ENCODE measurements at places on chromosomes 3 and 15.

- DNase-seq: peak; percentile 22
These were observed 13.2 kb downstream of the PFKFB4 start for GRCh38 chr3:48543271-48543866.

- no peak for DNase-seq
These were observed 21.2 kb upstream of the CRBN start for GRCh38 chr3:3200632-3201212.

DNA sequence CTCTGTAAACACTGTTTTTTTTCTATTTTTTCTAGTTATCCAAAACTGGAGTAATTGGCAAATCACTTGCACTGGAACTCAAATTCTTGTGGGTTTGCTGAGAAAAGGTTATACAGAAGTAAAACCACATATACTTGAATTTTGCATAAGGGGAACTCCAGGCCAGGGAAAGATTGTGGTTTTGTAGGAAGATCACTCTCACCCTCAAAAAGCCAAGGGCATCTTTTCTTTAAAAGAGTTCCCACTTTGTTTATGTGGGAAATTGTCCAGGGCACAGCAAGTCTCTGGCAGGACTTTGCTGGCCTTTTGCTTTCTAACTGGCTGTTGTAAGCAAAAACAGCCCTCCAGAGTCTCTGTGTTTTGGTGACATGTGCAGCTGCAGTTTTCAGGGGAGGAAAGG is 340.3 kb upstream of the RBMS3 start:
- peak; percentile 2 for DNase-seq

DNA sequence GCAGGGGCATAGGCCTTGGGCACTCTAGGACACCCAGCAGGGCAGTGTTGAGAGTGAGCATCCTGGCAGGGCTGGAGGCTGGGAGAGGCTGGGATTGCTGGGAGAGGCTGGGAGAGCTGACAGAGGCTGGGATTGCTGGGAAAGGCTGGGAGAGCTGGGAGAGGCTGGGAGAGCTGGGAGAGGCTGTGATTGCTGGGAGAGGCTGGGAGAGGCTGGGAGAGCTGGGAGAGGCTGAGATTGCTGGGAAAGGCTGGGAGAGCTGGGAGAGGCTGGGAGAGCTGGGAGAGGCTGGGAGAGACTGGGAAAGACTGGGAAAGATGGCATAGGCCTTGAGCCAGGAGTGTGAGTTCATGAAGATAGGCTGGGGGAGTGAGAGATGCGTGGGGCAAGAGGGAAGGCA is 77.8 kb downstream of the MESD start:
- DNase-seq: no peak

DNA sequence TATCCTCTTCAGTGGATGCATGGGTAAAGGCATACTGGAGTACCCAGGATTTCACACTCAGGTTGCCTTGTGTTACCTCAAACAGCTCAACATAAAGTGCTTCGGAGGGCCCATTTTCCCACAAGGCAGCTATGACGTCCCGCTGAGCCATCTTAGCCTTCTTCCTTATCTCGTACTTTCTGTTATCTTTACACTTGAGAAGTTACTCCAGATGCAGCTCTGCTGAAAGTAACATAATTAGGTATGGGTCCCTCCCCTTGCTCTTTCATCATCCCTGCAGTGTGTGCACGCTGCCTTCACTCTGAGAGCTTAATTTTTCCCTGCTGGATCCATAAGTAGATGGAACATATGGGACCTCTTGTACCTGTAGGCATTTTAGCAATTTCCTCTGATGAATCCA is 410.3 kb downstream of the AGBL1 start:
- DNase-seq: no peak

DNA sequence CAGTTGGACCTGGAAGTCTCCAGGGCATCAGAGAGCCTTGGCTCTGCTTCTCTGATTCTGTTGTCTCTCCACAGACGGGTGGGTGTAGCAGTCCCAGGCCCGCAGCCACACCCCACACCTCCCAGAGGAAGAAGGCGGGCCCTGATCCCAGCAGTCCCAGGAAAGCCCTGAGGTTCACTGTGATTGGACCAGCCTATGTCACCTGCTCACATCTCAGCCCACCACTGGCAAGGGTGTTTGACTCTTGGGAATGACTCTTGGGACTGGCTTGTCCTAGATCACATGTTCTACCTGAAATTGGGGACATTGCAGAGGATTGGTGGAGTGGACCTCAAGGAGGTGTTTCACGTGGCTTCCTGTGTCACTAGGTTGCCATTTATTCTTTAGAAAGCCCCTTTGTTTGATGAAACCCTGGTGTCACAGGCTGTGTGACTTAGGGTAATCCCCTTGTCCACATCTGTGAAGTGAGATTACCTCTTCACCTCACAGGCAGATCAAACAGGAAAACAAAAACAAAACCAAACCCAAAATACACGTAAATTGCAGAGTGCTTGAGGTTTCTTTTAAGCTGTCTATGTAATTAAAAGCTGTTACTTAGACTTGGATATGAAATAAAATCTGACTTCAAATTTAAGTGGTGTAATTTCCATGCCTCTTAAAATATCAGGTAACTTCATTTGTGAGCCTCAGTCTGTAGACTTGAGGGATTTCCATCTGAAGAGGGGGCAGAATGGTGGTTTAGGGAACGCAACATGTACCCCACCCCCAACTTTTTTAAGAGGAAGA is 26.7 kb downstream of the FLNB start:
- DNase-seq: no peak

DNA sequence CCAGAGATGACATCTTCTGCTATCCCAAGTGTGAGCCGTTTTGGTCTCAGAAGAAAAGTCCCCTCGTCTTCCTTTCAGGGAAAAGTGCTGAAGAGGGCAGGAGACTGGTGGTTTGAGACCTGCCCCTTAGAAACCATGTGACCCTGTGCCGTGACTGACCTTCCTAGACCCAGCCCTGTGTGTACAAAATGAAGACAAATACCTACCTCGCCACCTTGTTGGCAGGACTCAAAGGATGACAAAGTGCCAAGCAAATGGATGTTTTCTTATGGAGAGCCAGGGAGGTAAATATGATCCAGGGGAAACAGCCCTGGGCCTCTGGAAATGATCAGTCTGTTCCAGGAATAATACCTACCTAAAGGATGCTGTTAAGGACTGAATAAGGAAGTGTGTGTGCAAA is 41.3 kb downstream of the FAM174B start:
- DNase-seq: no peak

DNA sequence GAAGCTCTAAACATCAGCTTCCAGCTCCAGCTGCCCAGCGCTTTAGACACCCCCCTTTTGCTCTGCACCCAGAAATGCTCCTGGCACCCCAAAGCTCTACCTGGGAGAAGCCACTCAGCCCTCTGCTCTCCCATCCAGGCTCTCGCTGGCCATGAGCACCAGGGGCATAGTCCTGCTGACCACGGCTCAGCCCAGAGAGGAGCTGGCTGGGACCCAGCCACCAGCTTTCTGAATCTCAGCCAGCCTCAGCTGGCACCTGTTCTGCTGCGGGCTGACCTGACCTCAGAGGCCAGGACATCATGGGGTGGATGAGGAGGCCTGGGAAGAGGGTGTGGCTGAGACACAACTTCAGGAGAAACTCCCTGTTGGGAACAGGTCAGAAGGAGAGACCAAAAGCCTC is 8.6 kb downstream of the NTRK3 start:
- no peak for DNase-seq

DNA sequence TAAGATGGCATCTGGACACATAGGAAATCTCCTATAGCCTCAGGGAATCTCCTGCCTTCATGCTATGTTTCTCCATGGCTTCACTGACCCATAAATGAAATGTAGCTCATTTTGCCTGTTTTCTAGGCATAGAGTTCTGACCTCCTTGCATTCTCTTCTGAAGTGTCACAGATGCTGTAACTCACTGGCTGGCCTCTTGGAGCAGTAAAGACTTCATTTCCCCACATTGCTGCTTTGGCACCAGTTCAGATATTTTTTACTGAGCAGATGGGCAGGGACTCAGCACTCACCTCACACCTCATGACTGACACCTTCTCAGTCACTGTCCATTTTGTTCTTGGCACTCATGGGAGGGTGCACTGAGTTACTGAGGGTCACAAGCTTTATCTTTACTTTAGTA is 286.7 kb upstream of the TGFBR2 start:
- no peak for DNase-seq

- no peak for DNase-seq
These were observed 43.0 kb downstream of the BOC start for GRCh38 chr3:113254171-113254947.

- DNase-seq: no peak
These were observed 37.4 kb downstream of the EBLN2 start for GRCh38 chr3:73098873-73099272.

DNA sequence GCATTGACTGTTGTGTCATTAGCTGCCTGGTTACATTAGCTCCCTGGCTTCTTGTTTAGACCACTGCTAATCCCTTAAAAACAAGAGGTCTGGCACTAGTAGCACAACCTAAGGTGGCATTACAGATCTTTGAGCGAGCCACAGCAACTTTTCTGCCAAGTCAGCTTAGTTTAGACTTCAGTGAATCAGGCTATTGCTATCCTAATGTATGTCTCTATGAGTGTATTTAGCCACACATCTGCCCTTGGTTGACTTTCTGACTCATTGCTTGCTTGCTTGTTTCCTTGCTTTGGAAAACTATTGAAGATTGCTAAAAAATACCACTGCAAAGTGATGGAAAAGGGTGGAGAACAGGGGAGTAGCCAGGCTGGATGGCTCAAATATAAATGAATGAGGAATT is 50.2 kb downstream of the CHP1 start:
- DNase-seq: no peak

- DNase-seq: no peak
These were observed 83.6 kb upstream of the FXR1 start for GRCh38 chr3:180828723-180829408.

GRCh38 chr3:48877671-48878070 is 21.0 kb downstream of the SLC25A20 start:
- no peak for DNase-seq

GRCh38 chr15:43249699-43250203 is 17.0 kb downstream of the TGM5 start:
- no peak for DNase-seq

GRCh38 chr3:55330756-55331155 is 156.3 kb downstream of the WNT5A start:
- DNase-seq: no peak

GRCh38 chr3:67077656-67078055 is 79.5 kb downstream of the KBTBD8 start:
- DNase-seq: no peak

- no peak for DNase-seq
These were observed 87.3 kb downstream of the SMAD6 start for GRCh38 chr15:66789029-66790025.

- DNase-seq: no peak
These were observed 5.9 kb downstream of the NUP210 start for GRCh38 chr3:13414040-13414729.

- no peak for DNase-seq
These were observed 174.5 kb upstream of the TMC3 start for GRCh38 chr15:81548365-81549130.

- DNase-seq: no peak
These were observed 53.1 kb downstream of the TRANK1 start for GRCh38 chr3:36891701-36892160.

- no peak for DNase-seq
These were observed 64.6 kb downstream of the EDEM1 start for GRCh38 chr3:5252131-5252530.

DNA sequence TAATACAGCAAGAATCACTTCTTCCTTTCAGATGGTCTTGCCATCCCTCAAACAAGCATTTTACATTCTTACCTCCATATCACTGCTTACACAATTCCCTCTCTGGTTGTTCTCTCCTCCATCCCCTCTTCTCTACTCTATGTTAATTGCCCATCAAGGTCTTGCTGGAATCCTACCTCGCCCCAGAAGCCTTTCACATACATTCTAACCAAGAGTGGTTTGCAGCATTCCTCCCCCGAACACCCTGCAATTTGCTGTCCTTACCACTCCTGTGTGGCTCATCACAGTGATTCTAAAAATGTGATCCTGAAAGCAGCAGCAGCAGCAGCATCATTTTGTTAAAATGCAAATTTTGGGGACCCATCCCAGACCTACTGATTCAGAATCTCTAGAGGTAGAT is 30.6 kb downstream of the TNIK start:
- DNase-seq: no peak

- no peak for DNase-seq
These were observed 2.7 kb downstream of the LCTL start for GRCh38 chr15:66563126-66563525.

GRCh38 chr15:31488437-31489204 is 162.0 kb downstream of the KLF13 start:
- DNase-seq: no peak

- DNase-seq: no peak
These were observed 33.5 kb downstream of the ZBTB38 start for GRCh38 chr3:141401573-141402475.

GRCh38 chr3:27749643-27750042 is 27.5 kb upstream of the EOMES start:
- no peak for DNase-seq

DNA sequence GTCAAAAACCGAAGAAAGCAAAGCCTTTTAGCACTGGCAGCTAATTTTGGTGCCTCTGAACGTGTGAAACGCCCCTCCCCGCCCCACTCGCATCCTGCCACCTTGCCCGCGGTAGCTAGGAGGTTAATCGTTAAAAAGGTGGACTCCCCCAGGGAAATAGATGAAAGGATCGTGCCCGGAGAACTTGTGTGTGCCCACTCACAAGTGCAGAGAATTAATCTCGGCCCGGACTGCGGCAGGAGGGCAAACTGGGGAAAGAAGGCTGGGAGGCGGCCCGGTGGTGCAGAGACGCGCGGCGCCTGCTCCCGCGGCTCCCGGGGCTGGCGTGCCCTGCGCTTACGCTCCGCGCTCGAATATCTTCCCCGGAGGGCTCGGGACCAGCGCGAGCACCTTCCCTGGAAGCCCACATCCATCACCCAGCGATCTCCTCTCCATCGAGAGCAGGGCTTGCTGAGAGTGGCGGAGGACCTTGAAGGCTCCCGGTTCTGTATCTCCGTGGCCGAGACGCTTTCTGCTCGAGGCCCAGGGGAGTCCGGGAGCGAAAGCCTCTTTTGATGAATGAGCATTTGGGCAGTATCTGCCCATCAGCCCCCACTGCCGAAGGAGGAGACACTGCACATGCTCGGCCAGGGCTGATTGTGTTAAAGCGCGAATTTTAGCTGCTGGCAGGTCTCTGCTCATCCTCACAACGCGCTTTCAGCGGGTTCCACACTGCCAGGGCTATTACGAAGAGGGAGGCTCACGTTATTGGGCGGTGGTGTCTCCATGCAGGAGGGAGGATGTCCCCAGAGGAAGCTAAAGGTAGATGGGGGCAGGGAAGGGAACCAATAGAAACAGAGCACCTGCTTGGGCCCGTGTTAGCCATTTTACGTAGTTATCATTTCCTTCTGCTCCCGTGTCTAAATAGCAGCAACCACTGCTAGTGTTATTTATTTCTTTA is 1.3 kb upstream of the SPTSSB start:
- peak; percentile 40 for DNase-seq

All from amygdala (tissue), 56 donors.